ENCODE measurements at places on chromosomes 12 and 14.

DNA sequence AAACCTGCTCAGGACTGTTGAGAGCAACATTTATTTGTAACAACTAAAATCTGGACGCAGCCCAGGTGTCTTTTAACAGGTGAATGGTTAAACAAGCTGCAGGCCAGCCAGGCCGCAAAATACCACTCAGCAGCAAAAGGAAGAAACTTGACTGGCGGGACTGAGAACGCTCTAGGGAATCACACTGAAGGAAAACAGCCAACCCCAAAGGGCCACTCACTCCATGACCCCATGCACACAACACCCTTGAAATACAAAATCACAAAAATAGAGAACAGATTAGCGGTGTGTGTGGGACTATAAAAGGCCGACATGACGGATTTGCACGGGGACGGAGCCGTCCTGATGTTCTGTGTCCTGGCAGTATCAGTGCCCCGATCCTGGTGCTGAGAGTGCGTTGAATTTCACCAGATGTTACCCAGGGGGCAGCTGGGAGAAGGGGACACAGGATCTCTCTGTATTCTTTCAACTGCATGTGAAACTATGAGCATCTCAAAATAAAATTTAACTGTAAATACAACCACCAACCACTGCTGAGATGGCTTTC lies 23.0 kb downstream of the VPS37B start:
- no peak for DNase-seq

DNA sequence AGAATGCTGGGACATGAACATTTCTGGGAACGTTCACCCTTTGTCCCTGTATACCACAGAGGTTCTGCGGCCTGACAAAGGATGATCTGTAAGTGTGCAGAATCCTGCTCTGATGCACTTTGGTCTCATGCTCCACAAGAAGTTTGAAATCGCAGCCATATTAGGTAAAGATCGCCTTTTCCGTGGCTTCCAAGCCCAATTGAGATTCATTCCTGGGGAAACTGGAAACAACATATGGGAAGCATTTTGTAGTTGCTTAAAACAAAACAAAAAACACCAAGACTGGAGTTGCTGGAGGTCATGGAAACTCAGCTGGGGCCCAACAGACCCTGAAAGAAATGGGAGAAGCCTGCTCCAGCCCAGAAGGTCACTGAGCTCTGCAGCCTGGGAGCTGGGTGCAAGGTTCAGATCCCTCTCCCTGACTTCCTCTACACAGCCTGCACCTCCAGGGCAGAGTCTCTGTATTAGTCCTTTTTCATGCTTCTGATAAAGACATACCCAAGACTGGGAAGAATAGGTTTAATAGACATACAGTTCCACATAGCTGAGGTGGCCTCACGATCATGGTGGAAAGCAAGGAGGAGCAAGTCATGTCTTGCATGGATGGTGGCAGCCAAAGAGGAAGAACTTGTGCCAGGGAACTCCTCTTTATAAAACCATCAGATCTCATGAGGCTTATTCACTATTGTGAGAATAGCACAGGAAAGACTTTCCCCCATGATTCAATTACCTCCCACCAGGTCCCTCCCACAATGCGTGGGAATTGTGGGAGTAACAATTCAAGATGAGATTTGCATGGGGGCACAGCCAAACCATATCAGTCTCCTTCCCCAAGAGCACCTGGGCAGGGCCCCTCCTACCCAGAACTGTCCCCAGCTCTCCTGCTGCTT lies 60.8 kb upstream of the CHGA start:
- DNase-seq = no peak

- no peak for DNase-seq
These were observed 4.5 kb downstream of the MYBPC1 start for GRCh38 chr12:101599311-101599710.

GRCh38 chr12:65434737-65435136 lies 156.3 kb downstream of the MSRB3 start:
- DNase-seq = no peak

- no peak for DNase-seq
These were observed 26.6 kb upstream of the BTBD6 start for GRCh38 chr14:105221598-105222178.

- DNase-seq = no peak
These were observed 768.5 kb downstream of the MED13L start for GRCh38 chr12:115508990-115509389.

DNA sequence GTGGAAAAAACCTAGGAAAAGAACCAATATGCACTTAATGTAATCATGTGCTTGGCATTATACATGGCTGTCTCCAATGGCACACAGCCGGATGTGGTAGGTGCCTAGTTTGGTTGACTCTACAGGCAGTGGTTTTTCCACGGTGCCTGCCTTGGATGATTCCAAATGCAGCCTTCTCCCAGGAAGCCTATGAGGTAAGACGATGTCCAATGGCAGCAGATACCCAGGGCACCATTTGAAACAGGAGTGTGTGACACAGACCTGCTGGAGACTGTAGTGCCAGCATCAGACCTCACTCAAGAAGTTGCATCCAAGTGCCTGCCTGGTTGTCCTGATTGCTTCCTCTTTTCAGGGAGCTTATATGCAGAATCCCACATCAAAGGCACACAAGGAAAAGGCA lies 88.0 kb upstream of the VASH1 start:
- DNase-seq = no peak

- DNase-seq = no peak
These were observed 1.5 kb upstream of the KRT1 start for GRCh38 chr12:52681526-52682380.

- no peak for DNase-seq
These were observed 32.6 kb upstream of the DAAM1 start for GRCh38 chr14:59155886-59156285.

DNA sequence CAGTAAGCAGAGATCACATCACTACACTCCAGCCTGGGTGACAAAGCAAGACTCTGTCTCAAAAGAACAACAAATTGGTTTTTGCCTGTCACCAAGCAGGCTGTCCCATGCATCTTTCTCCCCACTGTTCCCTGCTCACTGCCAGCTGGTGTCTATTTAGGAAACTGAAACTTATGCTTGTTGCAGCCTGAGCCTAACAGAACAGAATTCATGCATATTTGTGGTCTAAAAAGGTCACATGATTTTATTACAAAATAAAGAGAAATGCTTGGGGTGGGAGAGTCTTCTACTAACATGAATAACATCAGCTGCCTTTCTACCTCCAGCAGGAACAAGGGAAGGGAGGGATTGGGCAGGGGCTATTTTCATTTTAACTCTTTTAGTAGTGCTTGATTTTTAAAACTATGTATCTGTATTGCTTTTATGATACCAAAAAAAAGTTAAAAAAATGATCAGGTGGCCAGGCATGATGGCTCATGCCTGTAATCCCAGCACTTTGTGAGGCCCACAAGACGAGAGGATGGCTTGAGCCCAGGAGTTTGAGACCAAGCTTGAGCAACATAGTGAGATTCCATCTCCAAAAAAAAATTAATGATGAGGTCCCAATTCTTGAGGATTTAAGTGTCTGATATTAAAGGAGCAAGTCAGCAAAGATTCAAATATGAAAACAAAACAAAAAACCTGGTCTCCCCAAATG lies 923 bp downstream of the STAT2 start:
- peak; percentile 30 for DNase-seq

DNA sequence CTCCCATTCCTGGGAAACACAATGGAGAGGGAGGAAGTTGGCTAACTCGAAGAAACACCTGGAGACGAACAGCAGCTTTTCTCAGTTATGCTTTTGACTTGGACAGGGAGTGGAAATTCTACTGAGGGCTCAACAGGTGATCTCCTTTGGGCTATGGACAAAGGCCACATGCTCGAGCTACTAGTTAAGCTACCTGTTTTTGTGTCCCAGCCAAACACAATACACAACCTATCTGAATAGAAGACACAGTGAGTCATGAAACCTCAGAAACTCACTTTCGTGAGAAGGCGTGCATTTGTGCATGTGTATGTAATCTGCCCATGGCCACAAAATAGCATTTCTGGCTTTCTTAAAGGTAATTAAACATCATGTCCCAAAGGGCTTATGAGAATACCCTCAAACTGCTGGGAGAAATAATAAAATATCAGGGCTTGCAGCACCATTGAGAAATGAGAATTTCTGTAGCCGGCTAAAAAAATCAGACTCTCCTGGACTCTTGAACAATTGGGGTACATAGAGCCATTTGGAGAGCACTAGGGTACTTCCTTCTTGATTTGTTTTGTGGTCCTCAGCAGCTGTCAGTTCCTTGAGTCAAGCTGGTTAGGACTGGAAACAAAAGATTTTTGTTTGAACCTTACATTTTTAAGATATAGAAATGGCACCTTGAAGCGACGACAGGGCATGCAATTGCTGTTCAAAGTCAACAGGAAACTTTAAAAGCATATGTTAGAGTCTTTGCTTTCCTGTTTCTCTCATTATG lies 85.5 kb upstream of the PTHLH start:
- DNase-seq = no peak

DNA sequence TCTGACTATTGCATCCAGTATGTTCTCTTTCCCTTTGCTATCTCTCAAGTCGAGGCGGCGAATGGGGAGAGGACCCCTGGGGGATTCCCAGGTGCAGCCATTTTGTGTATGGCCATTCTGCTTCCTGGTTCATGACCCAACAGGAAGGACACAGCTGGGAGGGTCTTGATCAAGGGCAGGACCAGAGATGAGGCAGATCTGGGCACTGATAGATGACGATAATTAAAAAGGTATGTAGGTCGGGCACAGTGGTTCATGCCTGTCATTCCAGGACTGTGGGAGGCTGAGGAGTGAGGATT lies 73.9 kb downstream of the EID3 start:
- DNase-seq = no peak

- DNase-seq = peak; percentile 71
These were observed 9.2 kb upstream of the RAD52 start for GRCh38 chr12:958588-959123.

GRCh38 chr12:28027328-28027727 lies 54.8 kb upstream of the PTHLH start:
- no peak for DNase-seq

GRCh38 chr14:101225157-101226152 lies 321.9 kb upstream of the RTL1 start:
- no peak for DNase-seq

GRCh38 chr12:124913474-124914391 lies 717 bp downstream of the UBC start:
- peak; percentile 55 for DNase-seq

DNA sequence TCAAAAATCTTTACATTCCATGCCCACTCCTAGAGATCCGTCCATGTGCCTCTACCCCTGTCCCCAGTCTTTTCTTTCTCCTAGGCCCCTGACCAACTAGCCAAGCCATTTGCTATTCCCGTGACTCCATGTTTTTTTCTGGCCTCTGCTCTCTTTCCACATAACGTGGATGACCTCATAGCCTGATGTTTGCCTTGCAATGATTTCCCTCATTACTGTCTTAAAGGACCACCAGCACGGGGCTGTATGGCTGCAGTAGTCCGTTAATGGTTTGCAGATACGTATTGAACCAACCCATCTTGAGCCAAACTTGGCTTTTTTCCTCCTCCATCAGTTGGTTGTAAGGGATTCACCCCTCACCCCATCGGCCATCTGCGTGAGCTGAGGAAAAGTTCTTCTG lies 226.0 kb downstream of the PCNX1 start:
- DNase-seq = no peak

DNA sequence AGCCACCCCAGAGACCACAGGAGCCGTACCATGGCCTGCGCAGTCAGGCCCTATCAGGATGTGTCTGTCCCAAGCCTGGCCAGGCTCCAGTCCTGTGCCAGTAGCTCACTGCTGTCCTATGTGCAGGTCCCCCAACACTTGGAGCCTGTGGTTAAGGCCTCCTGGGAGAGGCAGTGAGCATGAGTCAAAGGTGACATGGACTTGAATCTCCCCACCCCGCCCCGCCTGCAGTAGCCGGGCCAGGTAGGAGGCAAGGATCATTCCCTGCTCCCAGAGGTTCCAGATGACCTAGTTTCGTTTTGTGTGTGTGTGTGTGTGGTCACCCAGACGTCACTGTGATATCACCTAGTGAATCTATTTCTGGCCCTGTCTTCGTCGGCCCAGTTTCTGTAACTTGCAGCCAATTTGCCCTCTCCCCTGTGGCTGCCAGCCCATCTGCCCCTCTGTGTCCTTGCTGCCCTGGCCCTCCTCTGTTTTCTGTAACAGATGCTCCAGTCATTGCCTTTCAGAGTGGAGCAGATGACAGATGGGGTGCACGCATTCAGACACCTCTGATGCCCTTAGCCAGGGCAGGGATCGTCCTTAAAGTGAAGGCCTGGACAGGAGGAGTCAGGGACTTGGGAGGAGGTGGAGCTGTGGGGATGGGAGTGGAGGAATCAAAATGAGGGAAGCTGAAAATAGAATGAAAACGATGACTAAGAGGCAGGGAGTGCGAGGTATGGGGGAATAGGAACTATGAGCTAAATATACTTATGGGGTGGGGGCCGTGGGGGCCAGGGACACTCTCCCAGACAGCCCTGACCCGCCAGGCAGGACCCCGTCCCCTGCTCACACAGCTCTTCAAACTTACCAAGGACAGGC lies 37.4 kb downstream of the SLC6A12 start:
- DNase-seq = no peak

DNA sequence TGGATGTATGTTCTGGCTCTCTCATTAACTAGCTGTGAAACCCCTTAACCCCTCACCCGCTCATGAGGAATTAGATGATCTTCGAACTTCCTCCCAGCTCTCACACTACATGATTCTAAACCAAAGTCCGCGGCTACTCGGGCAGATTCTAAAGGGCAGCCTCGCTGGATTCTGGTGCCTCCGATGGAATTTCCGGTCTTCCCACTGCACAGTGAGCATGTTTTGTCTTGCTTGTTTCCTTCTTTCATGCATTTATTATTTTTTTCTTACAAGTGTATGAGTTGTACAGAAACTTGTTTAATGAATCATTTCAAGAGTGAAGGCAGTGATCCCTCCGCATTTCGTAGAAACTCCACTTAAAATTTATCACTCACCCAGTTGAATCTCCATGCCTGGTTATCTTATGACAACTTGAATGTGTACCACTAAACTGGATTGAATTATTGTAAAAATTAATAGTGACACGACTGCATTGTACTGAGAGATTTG lies 4.5 kb upstream of the HCAR3 start:
- DNase-seq = no peak

DNA sequence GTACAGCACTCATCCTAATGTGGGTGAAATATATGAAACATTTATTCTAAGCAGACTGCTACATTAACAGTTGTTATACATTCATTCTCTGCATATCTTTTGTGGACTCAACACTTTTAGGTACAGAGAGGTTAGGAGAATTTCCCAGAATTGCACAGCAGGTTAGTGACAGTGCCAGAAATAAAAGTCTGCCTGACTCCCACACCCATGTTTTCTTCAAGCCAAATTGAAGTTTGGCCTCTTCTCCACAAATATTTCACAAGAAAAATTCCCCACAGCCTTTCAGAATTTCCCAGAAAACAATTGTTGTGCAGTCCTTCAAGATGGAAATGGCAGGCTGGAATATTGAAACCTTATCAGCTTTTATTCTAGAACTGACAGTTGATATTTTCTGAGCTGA lies 464.8 kb downstream of the RAD51B start:
- DNase-seq = no peak

Data from HAP-1 (cell line).